ENCODE measurements at places on chromosomes 2 and 18. TPM values are rescaled to one million over a fixed set of nuclear protein-coding genes. Genes with fewer than 3 reads are reported as not detected.

GRCh38 chr2:75155115-75155514 lies 44.2 kb downstream of the TACR1 start:
- H3K36me3 ChIP-seq: peaks cover 11% of the 10 kb centered on the region
- H3K4me3 ChIP-seq: no peak overlapping the region
- no peak overlapping the region for H3K27ac ChIP-seq
- peaks cover 5% of the 10 kb centered on the region for H3K27me3 ChIP-seq

- DNase-seq: no peak
- H3K36me3 ChIP-seq: no peaks in the 10 kb centered on the region
- H3K4me1 ChIP-seq: peaks cover 3% of the 10 kb centered on the region
- H3K27ac ChIP-seq: no peak overlapping the region
- no peak overlapping the region for H3K4me3 ChIP-seq
- H3K27me3 ChIP-seq: no peaks in the 10 kb centered on the region
Measured at GRCh38 chr2:54077088-54077900, 38.1 kb upstream of the ACYP2 start.

DNA sequence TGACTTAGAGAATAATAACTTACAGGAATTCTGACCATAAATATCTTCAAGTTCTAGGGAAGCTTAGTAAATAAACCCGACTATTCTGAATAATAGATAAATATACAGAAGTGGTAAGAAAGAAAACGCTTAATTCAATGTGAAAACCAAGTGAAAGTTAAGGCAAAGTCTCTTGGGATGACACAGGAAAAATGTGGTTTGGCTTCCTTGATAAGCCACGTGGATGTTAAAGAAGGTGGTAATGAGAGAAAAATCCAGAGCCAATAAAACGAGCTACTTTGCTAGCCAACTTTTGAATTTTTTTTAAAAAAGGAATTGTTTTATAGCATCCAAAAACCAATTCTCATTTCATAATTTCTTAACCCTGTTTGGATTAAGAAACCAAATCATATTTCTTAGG lies 166.2 kb upstream of the VRK2 start:
- no peak overlapping the region for H3K4me3 ChIP-seq
- no peak overlapping the region for H3K27ac ChIP-seq
- no peaks in the 10 kb centered on the region for H3K27me3 ChIP-seq
- no peaks in the 10 kb centered on the region for H3K4me1 ChIP-seq

DNA sequence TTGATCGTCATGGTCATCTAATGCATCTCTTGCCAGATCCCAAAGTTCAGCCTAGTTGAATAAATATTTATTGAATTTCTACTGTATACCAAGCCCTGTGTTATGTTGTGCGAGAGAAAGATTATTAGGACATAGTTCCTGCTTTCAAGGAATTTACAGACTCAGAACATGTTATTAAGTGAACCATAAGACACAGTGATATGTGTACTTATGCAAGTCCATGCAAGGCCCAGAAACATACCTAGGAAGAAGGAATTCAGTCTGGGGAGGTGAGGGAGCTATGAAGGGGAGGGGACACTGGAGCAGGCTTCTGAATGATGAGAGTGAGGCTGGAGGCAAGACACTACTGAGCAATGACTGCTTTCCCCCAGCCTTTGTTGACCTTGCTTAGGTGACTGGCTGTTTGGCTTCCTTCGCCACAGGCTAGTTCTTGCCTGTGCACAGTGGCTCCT lies 81.4 kb downstream of the ACAA2 start:
- no peak overlapping the region for H3K4me3 ChIP-seq
- H3K27ac ChIP-seq: no peak overlapping the region
- peaks cover 21% of the 10 kb centered on the region for H3K27me3 ChIP-seq
- DNase-seq: no peak
- no peaks in the 10 kb centered on the region for H3K36me3 ChIP-seq

- H3K4me3 ChIP-seq: peak overlapping the region; percentile 86
- H3K4me1 ChIP-seq: peaks cover 77% of the 10 kb centered on the region
- H3K36me3 ChIP-seq: peaks cover 6% of the 10 kb centered on the region
Measured at GRCh38 chr2:105775809-105776559, 31.3 kb downstream of the NCK2 start.

DNA sequence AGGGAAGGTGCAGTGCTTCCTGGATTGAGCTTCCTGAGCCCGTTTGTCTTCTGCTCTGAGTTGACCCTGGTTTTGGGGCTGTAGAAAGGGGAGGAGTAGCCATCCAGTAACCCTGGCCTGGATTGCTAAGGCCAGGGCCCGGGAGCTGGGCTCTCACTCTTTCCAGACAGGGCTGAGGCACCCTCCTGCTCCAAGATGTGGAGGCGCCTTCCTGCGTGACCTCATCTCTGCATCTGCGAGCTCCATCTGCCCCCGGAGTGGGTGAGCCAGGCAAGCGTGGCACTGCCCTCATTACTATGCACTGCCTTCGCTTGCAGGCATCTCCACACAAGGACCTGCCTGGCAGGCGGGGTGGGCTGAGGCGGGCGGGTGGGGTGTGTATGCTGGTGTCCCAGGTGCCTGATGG lies 58.0 kb downstream of the RAB31 start:
- H3K36me3 ChIP-seq: no peaks in the 10 kb centered on the region
- H3K27ac ChIP-seq: no peak overlapping the region
- peaks cover 26% of the 10 kb centered on the region for H3K27me3 ChIP-seq
- no peak for DNase-seq
- H3K4me3 ChIP-seq: no peak overlapping the region

CLEC4F gene
- total RNA-seq: 0.15 TPM

- H3K4me3 ChIP-seq: no peak overlapping the region
- DNase-seq: no peak
- H3K4me1 ChIP-seq: peaks cover 12% of the 10 kb centered on the region
Measured at GRCh38 chr2:236607471-236608187, 38.0 kb downstream of the ACKR3 start.

SERPINB10 gene
- not detected for total RNA-seq

DNA sequence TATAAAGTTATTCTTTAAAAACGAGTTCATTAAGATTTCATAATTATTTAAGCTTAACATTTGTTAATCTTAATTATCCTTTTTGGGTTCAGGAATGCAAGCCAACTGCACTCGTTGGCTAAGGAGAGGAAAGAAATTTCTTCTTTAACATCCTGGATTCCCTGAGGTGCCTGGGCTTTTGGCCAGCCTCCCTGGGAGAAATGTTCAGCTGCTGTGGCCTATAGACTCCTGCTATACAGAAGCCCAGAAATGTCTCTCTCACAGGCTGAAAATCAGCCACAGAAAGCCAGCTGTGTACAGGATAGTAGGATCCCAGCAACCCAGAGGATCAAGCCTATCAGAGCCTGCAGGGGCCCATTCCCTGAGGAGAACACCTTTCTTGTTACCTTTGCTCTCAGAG lies 430.3 kb downstream of the XIRP2 start:
- H3K36me3 ChIP-seq: no peaks in the 10 kb centered on the region
- DNase-seq: no peak
- H3K27me3 ChIP-seq: peaks cover 5% of the 10 kb centered on the region

DNAH6 gene
- 1.0 TPM for total RNA-seq

DNA sequence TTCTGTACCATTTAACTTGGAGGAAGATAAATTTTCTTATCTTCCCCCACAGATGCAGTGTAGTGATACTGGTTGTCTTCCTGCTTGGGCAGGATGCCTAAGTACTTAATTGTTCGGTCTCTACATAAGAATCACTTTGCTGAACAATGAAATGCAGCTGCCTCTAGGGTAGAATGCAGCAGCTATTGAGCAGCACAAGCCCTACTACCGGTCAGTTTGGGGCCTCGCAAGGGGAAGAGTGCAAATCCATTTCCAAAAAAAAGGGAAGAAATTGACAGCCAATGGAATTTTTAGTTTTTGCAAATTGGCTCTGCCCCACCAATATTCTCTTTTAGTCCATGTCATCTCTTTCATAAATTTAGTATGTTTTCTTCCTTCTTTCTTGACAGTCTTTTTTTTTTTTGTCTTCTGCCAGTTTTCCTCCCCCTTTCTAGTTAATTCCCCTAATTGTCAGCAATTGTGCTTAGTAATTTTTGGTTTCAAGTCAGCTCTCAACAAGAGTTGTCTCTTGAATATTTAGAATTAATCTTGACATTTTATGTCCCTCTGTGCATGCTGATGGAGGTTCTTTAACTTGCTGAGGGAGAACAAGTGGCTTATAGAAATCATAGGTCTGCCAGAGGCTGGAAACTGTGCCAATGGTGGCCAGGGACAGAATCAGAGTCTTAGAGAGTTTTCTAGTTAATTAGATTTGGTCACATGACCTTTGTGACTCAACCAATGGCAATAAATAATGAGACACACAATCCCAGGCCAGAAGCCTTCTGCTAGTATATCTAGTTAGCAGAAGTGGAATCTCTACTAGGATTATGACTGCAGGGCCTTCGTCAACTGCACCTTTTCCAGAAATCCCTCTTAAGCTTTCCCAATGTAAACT lies 270.0 kb downstream of the CTNNA2 start:
- H3K27ac ChIP-seq: no peak overlapping the region
- no peaks in the 10 kb centered on the region for H3K27me3 ChIP-seq
- no peak overlapping the region for H3K4me3 ChIP-seq
- no peaks in the 10 kb centered on the region for H3K36me3 ChIP-seq
- H3K4me1 ChIP-seq: no peaks in the 10 kb centered on the region
- DNase-seq: no peak

GRCh38 chr2:231554748-231555545 lies 24.7 kb upstream of the NMUR1 start:
- peak overlapping the region; percentile 8 for H3K27ac ChIP-seq
- DNase-seq: no peak
- no peaks in the 10 kb centered on the region for H3K27me3 ChIP-seq
- peaks cover 16% of the 10 kb centered on the region for H3K4me1 ChIP-seq

All from T-helper 17 cell (primary cell).